ENCODE measurements at places on chromosomes 2 and 18.

GRCh38 chr2:175256806-175257585 lies 75.5 kb upstream of the ATP5MC3 start:
- no peak for DNase-seq

DNA sequence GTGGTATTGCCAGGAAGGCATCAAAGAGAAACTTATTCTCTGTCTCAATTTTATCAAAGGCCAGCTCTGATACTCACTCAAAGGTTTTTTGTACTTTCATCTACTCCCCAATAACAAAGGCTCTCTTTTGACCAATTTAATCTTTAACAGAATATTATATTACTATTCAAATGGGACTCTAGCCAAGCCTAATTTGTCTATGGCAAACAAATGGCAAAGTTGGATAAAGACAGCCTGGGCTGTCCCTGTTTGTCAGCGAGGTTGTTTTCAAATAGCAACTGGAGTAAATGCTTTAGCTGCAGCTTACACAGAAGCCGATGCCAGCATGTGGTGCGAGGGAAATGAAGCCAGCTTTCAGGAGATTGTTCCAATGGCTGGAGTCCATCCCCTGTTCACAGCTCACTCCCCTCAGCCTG lies 80.1 kb upstream of the CTNNA2 start:
- DNase-seq, result no peak

DNA sequence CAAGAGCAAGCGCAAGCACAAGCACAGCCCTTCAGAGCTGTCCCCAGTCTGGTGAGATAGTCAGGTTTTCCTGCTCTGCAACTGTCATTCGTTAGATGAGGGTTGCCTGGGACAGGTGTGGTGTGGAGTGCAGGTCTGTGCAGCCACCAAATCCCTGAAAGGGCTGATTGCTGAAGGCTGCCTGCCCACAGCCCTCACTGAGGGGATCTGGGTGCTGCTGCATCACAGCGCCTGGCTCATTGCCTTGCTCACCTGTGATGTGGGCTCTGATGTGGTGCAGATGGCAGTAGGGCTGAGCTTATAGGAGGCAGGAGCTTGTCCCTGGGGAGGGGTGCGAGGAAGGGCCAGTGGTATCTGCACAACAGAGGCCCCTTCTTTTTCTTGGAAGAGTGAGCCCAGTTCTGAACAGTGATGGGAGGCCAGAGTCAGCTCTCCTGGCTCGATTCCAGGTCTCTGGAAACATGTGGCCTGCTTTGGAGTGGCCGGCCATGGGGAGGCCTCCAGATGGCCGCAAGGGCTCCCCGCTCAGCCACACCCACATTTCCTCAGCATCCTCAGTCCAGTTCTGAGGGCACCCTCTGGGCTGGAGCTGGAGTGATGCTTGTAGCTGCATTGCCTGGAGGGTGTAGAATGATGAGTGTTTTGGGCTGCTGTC lies 11.4 kb downstream of the UBE2F start:
- no peak for DNase-seq

- no peak for DNase-seq
Measured at GRCh38 chr2:206341396-206341795, 66.9 kb downstream of the ZDBF2 start.

DNA sequence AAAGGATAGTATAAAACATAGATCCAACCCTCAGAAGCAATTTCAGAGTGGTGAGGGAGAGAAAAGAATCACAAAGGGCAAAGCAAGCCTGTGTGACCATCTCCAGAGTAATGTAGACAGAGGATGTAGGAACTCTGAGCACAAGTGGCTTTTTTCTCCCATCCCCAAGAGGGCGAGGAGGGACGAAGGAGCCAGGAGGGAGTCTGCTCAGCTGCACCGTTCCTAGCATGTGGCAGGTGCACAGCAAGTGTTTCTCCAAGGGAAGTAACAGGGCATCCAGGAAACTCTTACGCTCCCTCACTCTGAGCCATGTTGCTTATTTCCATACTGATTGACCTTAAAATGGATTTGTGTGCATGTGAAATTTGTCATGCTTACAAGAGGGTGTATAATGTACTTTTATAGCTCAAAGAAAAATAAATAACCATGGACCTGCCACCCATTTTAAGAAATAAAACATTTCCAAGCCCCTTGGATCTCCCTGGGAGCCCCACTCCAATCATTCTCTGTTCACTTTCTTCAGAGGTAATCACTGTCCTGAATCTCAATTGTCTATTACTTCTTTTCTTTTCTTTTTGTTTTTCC lies 37.8 kb upstream of the SEC11C start:
- DNase-seq, result no peak

GRCh38 chr2:231161877-231162329 lies 36.5 kb upstream of the ARMC9 start:
- DNase-seq, result peak; percentile 98

DNA sequence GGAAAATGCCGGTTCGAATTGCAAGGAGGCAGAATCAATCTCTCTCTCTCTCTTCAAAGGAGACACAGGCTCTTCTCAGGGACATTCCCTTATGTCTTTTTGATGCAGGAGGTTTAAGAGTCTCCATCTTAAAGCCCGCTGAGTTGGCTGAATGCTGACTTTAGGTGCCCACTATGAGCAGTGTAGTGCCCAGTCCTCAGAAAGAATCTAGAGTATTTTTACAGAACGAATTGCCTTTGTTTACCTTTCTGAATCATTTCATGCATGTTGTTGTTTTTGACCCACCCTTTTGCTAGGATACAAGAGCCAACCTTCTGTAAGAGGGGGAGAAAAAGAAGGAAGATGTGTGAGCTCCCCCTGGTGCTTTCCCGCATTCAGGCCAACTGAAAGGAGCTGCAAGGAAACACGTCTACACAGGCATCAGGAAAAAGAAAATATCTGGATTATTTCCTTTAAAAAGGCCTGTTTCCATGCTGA lies 193.5 kb upstream of the TCF4 start:
- DNase-seq, result no peak

GRCh38 chr2:71617266-71617665 lies 163.9 kb downstream of the DYSF start:
- no peak for DNase-seq

- DNase-seq, result no peak
Measured at GRCh38 chr2:114400890-114401289, 41.6 kb upstream of the DPP10 start.

- DNase-seq, result peak; percentile 21
Measured at GRCh38 chr2:165803123-165803760, 9.2 kb upstream of the GALNT3 start.

DNA sequence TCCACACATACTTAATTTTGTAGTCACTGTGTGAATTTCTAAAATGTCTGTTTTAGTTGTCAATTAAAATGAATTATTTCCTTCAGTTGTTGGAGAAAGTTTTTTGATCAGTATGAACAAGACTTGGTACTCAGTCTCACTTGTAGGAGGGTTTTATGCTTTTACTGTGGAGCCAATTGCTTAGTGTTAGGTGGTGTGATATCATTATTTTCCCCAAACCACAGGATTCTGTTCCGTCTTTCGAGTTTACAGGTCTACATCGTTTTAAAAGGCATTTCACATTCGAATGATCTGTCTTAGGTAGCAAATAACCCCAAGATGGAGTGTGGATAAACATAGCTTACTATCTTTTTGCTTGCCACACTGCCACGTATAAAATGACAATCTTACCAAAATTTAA lies 803.1 kb downstream of the SATB2 start:
- DNase-seq, result no peak

Data from AG04450 (cell line).